Stimulated activated CD4-positive, alpha-beta T cell treated with anti-CD3 and anti-CD28 coated beads, Interleukin-1b, Interleukin-23, amount 100 ng/mL, for 1 hour (primary cell): ENCODE measurements at places on chromosomes 12 and 14.

- no peak for DNase-seq
Observed at GRCh38 chr14:31944256-31945073, 132.6 kb upstream of the ARHGAP5 start.

DNA sequence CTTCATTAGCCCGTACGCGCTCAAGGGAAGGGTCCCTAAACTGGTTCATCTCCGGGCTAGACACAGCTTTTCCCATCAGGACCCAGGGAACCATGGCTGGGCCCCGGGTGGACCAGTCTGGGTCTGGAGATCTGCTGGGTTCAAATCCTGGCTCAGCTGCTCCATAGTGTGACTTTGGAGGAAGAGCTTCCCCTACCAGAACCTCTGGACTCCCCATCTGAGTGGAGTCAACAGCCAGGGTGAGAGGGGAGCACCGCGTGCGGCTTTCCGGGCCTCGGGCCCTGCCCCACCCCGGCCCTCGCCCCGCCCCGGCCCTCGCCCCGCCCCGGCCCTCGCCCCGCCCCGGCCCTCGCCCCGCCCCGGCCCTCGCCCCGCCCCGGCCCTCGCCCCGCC is 41.2 kb downstream of the BEGAIN start:
- peak; percentile 27 for DNase-seq

GRCh38 chr12:43108656-43109055 is 443.3 kb downstream of the ADAMTS20 start:
- no peak for DNase-seq

- DNase-seq: no peak
Observed at GRCh38 chr12:109770861-109771670, 57.4 kb downstream of the FAM222A start.

- DNase-seq: no peak
Observed at GRCh38 chr12:129807136-129807535, 96.7 kb downstream of the TMEM132D start.

DNA sequence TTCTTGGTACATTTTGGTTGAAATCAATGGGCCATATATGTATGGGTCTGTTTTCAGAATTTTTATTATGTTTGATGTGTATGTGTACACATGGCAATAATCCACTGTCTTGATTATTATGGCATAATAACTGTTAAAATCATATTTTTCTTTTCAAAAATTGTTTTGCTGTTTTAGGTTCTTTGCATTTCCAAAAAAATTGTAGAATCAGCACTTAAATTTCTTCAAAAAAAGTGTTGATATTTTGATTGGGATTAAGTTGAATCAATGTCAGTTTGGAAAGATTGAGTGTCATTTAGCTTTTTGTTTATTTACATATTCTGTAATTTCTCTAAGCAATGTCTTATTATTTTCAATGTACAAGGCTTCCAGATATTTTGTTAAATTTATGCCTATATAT is 154.1 kb downstream of the SLC5A8 start:
- DNase-seq: no peak

DNA sequence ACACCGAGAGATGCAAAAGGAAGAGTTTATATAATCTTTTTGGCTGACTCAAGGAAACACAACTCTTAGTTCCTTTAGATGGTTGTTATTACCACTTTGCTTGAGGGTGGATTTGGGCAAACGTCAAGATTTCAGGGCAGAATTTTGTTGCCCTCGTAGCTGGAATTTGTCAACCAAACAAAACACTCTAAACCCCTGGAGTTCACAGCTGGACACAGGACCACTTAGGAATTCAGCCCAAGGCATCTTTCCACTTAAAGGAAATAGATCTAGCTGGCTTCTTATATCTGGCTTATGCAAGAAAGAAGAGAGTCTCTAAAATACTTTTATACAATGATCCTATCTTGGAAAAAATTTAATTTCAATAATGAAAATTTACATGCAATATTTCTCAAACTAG is 237.8 kb upstream of the LRIG3 start:
- no peak for DNase-seq

- no peak for DNase-seq
Observed at GRCh38 chr12:89319122-89319521, 33.2 kb downstream of the DUSP6 start.

DNA sequence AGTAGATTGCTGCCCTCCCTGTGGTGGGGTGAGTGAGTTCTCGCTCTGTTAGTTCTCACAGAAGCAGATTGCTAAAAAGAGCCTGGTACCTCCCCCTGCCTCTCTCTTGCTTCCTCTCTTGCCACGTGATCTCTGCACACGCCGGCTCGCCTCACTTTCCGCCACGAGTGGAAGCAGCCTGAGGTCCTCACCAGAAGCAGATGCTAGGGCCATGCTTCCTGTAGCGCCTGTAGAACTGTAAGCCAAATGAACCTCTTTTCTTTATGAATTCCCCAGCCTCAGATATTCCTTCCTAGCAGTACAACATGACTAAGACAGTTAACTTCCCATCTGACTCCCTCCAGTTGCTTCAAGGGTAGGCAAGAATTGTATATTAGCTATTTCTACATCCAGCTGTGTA is 76.2 kb downstream of the ETV6 start:
- no peak for DNase-seq

- DNase-seq: no peak
Observed at GRCh38 chr12:46087916-46088439, 97.6 kb upstream of the SCAF11 start.

- DNase-seq: no peak
Observed at GRCh38 chr12:101078536-101079285, 131.3 kb downstream of the SLC5A8 start.

- no peak for DNase-seq
Observed at GRCh38 chr12:56808954-56809353, 45.8 kb downstream of the HSD17B6 start.

GRCh38 chr12:3968523-3968922 is 95.3 kb upstream of the PARP11 start:
- no peak for DNase-seq

GRCh38 chr12:25694072-25694471 is 141.0 kb upstream of the LMNTD1 start:
- DNase-seq: no peak

- no peak for DNase-seq
Observed at GRCh38 chr12:27464220-27464554, 17.7 kb downstream of the SMCO2 start.

DNA sequence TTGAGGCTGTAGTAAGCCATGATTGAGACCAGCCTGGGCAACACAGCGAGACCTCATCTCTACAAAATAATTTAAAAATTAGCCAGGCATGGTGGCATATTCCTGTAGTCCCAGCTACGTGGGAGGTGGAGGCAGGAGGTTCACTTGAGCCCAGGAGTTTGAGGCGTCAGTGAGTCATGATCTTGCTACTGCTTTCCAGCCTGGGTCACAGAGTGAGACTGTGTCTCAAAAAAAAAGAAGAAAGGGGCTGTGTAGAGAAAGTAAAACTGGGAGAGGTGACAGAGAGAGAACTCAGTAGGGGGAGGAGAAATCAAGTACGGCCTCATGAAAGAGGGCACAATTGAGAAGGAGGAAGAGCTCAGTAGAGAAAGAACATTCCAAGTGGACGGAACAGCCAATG is 12.4 kb downstream of the TECPR2 start:
- no peak for DNase-seq

GRCh38 chr12:12072064-12072760 is 1.5 kb downstream of the BCL2L14 start:
- DNase-seq: no peak

- DNase-seq: no peak
Observed at GRCh38 chr12:124492879-124493808, 74.3 kb downstream of the NCOR2 start.

DNA sequence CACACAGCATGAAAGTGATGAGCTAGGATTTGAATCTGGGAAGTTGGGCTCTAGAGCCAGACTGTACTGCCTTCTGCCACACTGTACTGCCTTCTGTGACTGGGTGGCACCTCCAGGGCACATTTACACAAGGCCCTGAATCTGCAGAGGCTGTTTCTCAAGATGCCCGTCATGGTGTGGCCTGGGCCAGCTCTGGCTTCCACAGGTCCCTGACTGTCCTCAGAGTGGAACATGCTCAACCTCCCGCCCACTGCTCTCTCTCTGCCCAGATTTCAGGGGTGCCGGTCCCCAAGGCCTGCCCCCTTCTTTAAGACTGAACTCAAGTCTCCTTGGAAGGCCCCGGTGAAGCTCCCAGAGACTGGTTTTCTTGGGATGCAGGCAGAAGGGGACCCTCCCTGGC is 50.2 kb downstream of the C14orf132 start:
- no peak for DNase-seq

DNA sequence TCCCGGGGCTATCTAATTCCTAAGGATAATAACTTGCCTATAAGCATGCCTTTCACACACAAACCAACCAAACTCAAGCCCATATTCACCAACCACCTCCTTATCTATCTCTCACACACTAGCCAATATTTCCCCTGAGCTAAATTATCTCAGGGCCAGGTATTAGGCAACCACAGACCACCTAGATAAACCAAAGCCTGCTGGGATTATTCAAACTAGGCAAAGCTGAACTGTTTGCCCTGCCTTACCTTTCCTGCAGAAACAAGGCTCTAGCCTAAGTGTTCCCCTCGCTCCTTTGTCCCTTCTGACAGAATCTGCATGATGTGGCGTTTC is 114.7 kb upstream of the EEA1 start:
- DNase-seq: no peak

DNA sequence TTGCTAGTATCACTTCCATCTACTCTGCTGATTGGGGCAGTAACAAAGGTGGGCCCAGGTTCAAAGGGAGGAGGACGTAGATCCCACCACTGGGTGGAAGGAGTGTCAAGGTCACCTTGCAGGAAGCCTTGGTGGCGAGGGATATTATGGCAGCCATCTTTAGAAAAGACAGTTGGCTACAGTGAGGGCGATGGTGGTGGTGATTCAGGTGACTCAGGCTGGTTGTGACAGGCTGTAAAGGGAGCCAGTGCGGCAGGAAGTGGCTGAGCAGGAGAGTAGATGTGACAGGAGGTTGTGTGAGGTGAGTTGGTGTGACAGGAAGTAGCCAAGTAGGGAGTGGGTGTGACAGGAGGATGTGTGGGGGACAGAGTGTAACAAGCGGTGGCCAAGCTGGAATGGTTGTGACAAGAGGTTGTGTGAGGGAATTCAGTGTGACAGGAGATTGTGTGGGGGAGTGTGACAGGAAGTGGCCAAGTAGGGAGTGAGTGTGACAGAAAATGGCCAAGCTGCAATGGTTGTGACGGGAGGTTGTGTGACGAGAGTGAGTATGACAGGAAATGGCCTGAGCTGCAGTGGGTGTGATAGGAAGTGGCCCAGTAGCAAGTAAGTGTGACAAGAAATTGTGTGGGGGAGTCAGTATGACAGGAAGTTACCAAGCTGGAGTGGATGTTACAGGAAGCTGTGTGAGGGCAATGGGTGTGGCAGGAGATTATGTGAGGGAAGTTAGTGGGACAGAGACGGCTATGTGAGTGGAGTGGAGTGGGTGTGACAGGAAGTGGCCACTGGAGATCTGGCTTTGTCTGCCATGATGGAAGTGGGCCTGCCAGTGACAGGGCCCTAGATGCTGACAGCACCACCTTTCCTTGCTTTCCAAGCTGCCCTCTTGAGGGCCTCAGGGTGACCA is 136.5 kb upstream of the MYL2 start:
- peak; percentile 31 for DNase-seq
